Activated T-cell treated with anti-CD3 and anti-CD28 coated beads, Interleukin-2, amount 50 U/mL, for 48 hours (primary cell): ENCODE measurements at places on chromosomes 13 and 19.

DNA sequence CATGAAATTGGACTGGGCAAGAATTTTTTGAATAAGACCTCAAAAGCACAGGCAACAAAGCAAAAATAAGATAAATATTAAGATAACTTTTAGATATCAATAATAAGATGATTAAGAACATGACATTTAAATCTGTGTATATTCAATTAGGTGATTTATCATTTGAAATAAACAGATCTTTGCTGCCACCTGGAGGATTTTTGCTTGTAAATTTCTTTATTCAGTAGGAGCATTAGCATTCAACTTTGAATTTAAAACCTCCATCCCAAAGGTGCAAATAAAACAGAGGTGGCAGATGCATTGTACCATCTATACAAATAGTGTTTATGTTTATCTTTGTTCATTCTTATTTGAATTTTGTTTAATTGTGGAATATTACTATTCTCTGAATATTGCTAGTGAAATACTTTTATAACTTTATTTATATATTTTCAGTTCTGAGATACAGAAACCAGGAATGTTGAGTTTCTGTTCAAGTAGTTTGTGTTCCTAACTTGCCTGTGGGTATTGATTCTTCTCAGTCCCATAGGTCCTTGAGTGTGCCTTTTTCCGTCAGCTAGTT is 20.9 kb downstream of the COG6 start:
- DNase-seq, result no peak

- no peak for DNase-seq
Observed at GRCh38 chr19:8552810-8553209, 24.4 kb downstream of the MYO1F start.

DNA sequence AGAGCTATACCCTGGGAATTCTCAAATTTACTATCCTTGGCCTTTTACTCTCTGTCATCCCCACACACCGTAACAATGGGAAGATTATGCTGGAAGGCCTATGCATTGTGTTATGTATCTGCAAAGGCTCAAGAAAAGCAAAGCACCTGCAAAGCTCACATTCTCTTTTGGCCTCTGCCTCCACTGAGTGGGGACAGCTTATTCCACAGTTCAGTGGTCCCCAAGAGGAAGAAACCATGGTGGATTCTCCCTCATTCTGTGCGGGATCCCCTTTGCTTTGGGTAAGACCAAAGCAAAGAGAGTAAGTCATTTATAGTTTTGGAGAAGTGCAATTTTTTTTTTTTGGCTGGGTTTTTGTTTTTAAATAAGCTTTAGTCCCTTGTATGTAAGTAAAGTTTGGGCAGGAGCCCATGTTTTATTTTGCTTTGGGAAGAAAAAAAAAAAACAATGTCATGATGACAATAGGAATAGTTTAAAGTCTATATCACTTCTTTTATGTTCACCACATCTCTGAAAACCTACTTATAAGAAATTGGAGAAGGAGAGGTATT is 530.6 kb downstream of the FGF9 start:
- no peak for DNase-seq

GRCh38 chr19:2561895-2562294 is 86.0 kb downstream of the GADD45B start:
- peak; percentile 75 for DNase-seq

- DNase-seq, result no peak
Observed at GRCh38 chr19:39199025-39199424, 2.3 kb downstream of the NCCRP1 start.

GRCh38 chr13:25675060-25675459 is 303.3 kb downstream of the ATP8A2 start:
- no peak for DNase-seq

GRCh38 chr19:39099341-39099740 is 15.2 kb downstream of the ACP7 start:
- DNase-seq, result no peak

DNA sequence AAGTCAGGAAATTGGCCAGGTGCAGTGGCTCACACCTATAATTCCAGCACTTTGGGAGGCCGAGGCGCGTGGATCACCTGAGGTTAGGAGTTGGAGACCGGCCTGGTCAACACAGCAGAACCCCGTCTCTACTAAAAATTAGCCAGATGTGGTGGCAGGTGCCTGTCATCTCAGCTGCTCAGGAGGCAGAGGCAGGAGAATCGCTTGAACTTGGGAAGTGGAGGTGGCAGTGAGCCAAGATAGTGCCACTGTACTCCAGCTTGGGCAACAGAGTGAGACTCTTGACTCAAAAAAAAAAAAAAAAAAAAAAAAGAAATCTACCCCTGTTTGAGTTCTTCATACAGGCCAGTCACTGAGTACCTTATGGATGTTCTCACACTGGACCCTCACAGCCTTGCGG is 42.0 kb downstream of the SLC15A1 start:
- DNase-seq, result no peak

- no peak for DNase-seq
Observed at GRCh38 chr13:23999424-23999823, 102.1 kb upstream of the C1QTNF9B start.

- DNase-seq, result no peak
Observed at GRCh38 chr19:51086153-51086850, 3.6 kb upstream of the KLK14 start.

DNA sequence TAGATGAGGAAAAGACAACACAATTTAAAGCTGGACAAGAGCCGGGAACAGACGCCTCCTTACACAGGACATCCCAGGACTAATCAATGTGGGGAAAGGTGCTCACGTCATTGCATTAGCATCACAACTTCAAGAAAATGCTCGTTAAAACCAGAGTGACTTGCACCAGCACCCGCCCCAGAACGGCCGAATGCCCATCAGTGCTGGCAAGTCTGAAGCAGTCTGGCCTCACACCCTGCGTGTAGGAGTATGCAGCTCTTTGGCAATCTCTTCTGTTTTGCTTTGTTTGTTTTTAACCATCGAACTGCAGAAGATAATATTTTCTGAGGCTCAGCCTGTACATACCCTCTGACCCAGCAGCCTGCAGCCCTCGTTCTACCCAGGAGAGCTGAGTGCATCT is 44.8 kb upstream of the LDLR start:
- DNase-seq, result no peak

GRCh38 chr19:33090179-33090578 is 9.2 kb downstream of the GPATCH1 start:
- DNase-seq, result no peak

- DNase-seq, result no peak
Observed at GRCh38 chr13:20415694-20416107, 110.0 kb downstream of the CRYL1 start.

DNA sequence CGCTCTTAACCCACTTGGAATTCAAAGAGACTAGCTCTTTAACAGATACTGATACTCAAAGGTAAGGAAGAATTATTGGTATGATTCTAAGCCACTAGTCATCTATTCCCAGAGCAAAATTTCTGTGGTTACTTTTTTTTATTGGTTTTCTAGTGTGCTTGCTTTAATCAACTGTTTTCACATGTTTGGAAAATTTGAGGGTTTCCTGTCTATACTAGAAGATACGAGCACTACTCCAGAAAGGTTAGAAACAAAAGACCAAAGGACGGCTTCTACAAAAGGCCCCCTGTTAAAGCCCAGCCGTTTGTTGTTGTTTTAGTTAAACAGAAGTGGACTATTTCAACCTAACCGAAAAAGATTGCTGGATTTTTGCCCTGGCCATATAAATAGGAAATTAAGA is 18.5 kb upstream of the LPAR6 start:
- no peak for DNase-seq

DNA sequence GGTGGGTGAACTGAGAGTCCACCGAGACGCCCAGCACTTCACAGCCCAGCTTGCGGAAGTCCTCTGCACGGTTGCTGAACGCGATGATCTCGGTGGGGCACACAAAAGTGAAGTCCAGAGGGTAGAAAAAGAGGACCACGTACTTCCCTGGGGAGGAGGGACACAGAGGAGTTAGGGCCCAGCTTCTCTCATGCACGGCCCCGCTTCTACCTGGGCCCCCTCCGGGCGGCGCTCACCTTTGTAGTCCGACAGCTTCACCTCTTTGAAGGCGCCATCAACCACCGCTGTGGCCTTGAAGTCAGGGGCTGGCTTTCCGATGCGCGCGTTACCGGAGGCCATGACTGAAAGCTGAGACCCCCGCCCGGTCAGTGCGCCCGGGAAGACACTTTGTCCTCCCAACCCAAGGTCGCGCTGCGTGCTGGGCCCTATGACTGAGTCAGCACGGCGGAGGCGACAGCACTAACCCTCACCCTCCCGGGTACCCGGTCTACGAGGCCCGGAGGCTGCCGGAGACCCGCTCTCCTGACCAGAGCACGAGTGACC is 606 bp downstream of the PRDX2 start:
- peak; percentile 54 for DNase-seq

- DNase-seq, result no peak
Observed at GRCh38 chr19:29685326-29685725, 20.1 kb downstream of the PLEKHF1 start.

GRCh38 chr19:35959040-35959967 is 23.1 kb downstream of the LRFN3 start:
- peak; percentile 73 for DNase-seq

- DNase-seq, result no peak
Observed at GRCh38 chr19:44585371-44586133, 27.8 kb upstream of the IGSF23 start.

DNA sequence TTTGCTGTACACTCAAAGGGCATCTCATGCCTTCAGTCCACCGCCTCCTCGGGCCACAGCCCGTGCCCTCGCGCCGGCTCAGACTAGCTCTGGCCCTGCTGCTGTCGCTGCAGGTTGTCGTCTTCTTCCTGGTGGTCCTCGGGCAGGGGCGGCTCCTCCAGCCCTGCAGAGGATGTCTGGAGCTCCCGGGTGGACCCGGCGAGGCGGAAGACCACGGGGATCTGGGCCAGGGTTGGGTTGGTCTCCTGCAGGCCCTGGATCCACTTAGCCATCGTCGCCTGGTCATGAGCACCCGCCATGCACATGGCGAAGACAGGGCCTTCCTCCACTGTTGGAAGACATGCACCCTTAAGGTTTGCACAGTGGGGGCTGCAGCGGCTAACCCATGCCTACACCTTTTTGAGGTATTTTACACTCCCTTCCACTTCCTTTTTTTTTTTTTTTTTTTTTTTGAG is 489 bp upstream of the ZNF653 start:
- no peak for DNase-seq

- DNase-seq, result no peak
Observed at GRCh38 chr19:9906475-9907087, 29.7 kb downstream of the OLFM2 start.

DNA sequence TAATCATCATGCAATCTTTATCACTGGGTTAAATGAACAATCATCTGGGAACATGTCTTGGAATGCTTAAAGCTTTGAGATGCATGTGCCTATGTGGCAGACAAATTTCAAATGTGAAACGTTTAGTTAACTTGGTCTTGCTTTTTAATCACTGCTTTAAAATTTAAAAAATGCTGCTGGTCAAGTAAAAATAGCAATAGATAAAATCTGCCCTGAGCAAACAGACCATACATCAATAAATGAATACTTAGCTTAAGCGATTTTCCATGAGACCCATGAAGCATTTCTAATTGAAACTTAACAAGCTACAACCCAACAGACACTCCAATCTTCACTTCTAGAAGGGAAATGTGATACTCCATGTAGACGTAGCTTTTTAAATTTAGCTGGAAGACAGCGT is 1.9 kb upstream of the KL start:
- no peak for DNase-seq

DNA sequence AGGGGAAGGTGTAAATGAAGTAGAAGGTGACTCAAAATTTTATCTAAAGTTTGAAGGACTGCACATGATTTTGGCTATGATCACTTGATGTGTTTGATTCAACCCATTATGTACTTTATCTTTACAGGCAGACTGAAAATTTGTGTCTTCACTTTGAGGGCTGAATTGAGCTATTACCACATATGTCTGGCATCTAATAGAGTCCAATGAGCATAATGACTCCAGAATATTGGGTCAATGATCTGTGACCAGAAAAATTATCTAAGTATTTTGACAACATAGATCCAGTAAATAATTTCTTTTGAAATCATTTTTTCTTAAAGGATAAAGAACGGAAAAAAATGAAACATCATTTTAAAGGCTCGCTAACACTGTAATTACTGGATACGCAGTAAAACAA is 2810.0 kb downstream of the PCDH9 start:
- DNase-seq, result no peak

GRCh38 chr13:32075170-32075851 is 43.7 kb downstream of the FRY start:
- no peak for DNase-seq

GRCh38 chr19:39590265-39590664 is 12.1 kb upstream of the LGALS13 start:
- DNase-seq, result no peak

DNA sequence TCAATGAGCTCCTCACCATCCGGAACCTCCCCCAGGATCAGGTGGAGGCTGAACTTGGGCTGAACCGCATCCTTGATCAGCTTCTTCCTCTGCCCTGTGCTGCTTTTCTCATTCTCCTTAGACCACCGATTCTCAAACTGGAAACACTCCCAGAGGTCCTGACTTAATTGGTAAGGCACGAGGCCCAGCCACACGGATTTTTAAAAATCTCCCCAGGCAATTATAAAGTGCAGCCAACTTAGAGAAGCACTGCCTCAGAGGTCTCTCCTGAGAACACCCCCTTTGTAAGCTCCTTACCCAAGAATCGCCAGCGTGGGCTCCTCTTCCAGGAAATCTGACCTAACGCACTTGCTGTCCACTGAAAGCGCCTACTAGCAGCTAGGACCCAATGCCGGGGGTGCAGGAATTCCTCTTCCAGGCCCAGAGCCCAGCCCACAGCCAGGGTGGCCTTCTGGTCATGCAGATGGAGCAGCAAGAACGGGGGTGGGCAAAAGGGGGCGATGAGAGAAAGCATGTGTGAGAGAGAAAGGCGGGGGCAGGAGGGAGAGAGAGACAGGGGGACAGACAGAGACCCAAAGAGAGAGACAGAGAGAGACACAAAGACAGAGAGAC is 66.9 kb upstream of the CACNA1A start:
- DNase-seq, result no peak

- DNase-seq, result no peak
Observed at GRCh38 chr19:17606590-17607185, 51.2 kb downstream of the COLGALT1 start.

DNA sequence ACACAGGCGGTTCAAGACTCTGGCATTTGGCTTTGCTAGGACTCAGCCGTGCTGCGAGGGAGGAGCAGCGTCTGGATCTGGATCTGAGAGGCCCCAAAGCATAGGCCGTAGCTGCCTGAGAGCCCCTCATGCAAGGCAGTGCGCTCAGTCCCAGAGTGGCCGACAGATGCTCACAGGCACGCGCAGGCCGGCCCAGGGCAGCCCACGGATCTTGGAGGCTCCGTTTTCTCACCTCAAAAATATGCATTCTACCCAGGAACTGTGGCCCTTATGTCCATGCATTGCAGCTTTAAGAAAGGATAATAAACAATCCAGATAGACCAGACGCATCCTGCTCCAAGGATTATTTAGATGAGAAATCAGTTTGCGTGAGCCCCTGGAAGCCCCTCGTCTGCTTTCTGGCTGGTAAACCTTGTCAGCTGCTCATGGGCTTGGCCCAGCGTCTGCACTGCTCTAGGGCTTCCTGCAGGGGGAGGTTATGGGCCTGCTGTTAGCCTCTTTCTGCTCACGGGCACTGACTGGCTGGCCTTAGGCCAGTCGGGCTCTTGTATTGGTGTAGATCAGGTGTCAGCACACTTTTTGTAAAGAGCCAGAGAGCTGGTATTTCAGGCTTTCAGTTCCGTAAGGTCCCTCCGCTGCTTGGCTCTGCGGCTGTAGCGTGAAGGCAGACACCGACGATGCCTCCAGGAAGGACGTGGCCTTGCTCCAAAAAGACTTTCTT is 24.2 kb downstream of the TEX29 start:
- no peak for DNase-seq
